ENCODE measurements at places on chromosomes 5 and 9. TPM values are rescaled to one million over a fixed set of nuclear protein-coding genes. Genes with fewer than 3 reads are reported as not detected.

The PLK2 gene
- 29.5 TPM for total RNA-seq

The GRM6 gene
- not detected for total RNA-seq

The CDH6 gene
- not detected for total RNA-seq

The TMEM215 gene
- not detected for total RNA-seq

The IL9 gene
- total RNA-seq, result not detected

The DHFR gene
- 17.4 TPM for total RNA-seq

The SLC4A9 gene
- 0.13 TPM for total RNA-seq

The CATSPER3 gene
- 1.4 TPM for total RNA-seq

The FER gene
- 15.4 TPM for total RNA-seq

The CFAP77 gene
- total RNA-seq, result not detected

Data from naive thymus-derived CD4-positive, alpha-beta T cell (primary cell).